ENCODE measurements at places on chromosomes 4 and X. TPM values are rescaled to one million over a fixed set of nuclear protein-coding genes. Genes with fewer than 3 reads are reported as not detected.

Gene PTPN13
- total RNA-seq: 59.6 TPM

Gene ATP6AP1
- total RNA-seq: 151 TPM

Gene SHROOM2
- 6.7 TPM for total RNA-seq

Gene TMEM33
- 89.0 TPM for total RNA-seq

Gene GRIA3
- 0.22 TPM for total RNA-seq

Gene USP51
- total RNA-seq: 0.88 TPM

Gene CBR4
- 9.4 TPM for total RNA-seq

Gene AKAP4
- not detected for total RNA-seq

Gene ANOS1
- total RNA-seq: 1.1 TPM

Gene SPANXN3
- total RNA-seq: not detected

Gene PPP1R2C
- total RNA-seq: not detected

Gene HEPH
- 0.22 TPM for total RNA-seq

Gene RAB9B
- not detected for total RNA-seq

Gene PRRG3
- total RNA-seq: not detected

Gene NPFFR2
- total RNA-seq: 6.1 TPM

Gene UNC5C
- total RNA-seq: under 0.01 TPM

Gene PROM1
- total RNA-seq: 0.14 TPM

Gene NOX1
- total RNA-seq: not detected

Gene LDB2
- total RNA-seq: 21.5 TPM

Gene BEX5
- total RNA-seq: not detected

Gene FOXP3
- total RNA-seq: not detected

Gene DRP2
- total RNA-seq: 0.22 TPM

Gene ALG13
- 58.0 TPM for total RNA-seq

Gene GSTCD
- total RNA-seq: 5.7 TPM

Gene VEGFD
- 0.14 TPM for total RNA-seq

Gene SPANXD
- total RNA-seq: not detected

Gene PRDX4
- total RNA-seq: 110 TPM

Gene PSAPL1
- total RNA-seq: not detected

Gene ARHGAP6
- total RNA-seq: 4.4 TPM

Gene RBM46
- total RNA-seq: not detected

Gene SORBS2
- total RNA-seq: 7.3 TPM

Gene TMPRSS11A
- not detected for total RNA-seq

Gene CORIN
- under 0.01 TPM for total RNA-seq

Gene DUX4
- total RNA-seq: not detected

Gene FOXR2
- total RNA-seq: not detected

Gene ZBTB49
- total RNA-seq: 5.9 TPM

Gene SH2D1A
- not detected for total RNA-seq

Gene TLR3
- total RNA-seq: 1.7 TPM

Gene FAM53A
- 1.7 TPM for total RNA-seq

Gene BEX1
- total RNA-seq: 9.0 TPM

Gene SMAD1
- 50.4 TPM for total RNA-seq

Gene OTUD6A
- not detected for total RNA-seq

Gene NEXMIF
- total RNA-seq: not detected
